Activated CD8-positive, alpha-beta memory T cell treated with anti-CD3 and anti-CD28 coated beads for 4 hours (primary cell): ENCODE measurements at places on chromosomes 2 and 18.

DNA sequence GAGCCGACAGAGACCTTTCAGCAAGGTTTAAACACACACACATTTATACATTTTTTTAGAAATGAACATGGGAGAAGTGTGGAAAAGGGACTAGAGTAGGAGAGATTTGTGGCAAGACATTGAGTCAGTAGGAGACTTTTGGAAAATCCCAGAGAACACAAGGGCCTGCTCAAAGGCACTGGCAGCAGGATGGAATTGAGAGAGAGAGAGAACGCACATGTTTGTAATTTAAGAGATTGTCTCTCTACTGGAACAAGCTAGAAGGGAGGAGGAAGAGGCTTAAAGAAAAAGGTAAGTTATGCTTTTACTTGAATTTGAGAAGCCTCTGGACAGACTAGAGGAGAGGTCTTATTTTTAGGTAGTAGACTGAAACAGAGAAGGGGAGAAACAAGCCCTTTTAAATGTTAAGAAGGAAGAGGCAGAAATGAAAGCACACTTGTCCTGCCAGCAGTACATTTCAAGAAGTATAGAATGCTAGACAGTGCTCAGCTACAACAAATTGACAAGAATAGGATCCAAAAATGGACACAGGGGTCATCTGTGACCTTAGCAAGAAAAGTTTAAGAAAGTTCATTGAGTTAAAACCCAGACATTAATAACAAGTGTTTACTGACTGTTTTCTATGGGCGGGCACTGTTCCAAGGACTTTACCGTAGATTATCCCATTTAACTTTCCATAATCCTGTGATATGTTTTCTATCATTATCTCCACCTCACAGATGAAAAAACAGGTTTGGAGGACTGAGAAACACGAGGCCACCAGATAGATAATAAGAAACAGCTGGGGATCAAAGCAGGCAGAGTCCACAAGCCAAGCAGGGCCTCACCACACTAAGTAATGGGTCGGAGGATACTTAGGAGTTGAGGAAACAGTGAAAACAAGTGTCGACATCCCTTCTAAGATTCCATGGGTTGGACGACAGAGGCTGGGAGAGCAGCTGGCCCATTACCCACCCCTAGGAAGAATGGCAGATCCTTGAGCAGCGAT, 306.5 kb upstream of the NRP2 start:
- no peak for DNase-seq

DNA sequence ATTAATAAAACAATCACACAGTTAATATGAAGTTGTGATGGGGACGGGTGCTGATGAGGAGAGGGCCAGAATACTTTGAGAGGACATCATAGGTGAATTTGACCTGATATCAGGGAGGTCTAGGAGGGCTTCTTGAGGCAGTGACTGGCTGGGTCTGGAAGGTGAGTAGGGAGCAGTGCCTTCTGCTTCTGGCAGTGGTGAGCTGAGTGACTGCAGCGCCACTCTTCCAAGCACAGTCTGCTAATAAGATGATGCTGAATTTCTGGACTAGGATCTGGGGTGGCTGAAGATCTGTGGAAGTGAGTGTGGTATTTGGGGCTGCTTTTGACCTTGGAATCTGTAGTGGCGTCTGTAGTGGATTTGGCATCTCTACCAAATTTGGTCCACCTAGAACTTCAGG, 5.5 kb downstream of the DGKD start:
- DNase-seq: no peak

DNA sequence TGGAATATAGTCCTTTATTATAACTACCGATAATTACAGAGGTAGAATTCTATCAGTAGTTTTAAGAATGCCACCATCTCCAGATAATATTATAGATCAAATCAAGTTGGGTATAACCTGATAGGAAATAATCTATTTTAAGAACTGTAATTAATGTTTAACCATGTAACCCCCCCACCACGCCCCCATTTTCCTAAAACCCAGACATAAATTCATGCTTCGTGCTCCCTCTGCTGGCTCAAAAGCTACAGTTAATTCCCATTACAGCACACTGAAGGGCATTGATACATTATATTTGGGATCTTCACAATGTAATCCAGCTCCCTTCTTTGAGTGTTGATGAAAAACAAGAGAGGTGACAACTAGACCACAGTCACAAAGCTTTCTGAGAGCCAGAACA, 228.0 kb upstream of the SMAD7 start:
- DNase-seq: no peak

DNA sequence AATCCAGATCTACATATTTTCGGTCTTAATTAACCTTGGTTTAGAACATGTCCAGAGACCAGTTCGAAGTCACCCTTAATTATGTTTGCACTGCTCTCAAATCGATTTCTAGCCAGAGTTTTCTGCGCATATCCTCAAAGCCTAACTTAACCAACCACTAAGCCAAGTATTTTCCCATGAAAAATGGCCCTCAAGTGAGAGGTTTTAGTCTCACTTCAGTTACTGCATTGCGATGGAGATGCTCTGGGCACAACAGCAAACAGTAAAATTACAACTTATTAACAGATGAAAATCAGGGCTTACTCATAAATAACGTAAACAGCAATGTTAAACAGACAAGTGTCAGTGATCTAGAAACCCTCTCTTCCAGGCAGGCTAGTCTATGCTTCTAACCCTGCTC, 4.5 kb downstream of the RTN4 start:
- DNase-seq: no peak

DNA sequence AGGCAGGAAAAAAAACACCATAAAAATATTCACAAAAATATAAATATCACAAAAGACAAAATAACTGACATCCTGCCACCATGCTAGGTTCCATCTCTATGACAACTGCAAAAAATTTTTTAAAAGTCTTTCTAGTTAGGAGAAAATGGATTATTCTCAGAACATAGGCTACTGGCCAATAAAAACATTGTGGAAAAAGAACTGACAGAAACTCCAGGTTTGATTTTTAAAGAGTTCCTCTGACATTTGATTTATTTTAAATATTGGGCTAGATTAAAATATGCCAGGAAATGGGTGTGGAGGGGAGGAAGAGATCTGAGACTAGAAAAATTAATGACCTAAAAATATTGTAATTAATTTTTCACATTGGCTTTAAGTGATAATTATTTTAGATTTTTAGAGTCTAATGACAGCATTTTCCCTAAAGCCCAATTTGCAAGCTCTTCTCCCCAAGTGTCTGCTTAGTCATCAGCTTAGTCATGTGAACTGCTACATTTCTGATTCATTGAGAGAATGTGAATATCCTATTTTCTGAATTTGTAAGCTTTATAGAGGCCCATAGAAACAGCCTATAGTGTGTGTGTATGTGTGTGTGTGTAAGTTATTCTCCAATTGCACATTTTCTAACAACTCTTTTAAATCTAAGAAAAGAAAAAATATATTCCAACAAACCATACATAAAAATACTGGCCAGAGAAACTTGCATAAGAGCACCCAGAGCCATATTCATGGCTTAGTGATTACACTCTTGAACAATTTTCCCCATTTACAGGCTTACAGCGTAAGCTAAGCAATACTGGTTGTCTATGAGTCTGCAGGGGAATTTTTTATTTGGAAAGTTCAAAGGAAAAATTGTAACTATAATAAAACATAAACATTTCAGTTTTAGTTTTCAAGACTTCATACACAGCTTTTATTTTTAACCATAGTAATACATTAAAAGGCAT, 48.4 kb downstream of the TMEFF2 start:
- no peak for DNase-seq

DNA sequence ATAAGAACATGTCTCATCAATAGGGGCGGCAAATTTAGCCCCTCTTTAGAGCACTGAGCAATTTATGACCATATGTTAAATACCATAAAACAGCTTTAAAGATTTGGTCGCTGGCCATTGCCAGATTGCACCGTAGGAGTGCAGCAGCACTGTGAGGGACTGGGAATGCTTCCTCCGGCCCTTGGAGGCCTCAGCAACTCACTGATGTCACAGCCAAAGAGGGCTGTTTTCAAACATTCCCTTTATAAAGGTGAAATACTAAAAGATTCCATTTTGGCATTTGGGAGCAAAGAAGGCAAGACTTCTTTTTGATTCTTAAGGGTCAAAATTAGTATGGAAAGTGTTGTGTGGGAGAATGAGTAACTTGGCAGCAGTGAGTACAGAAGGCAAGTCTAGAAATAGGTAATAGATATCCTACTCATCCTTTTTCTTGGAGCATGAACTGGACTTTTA, 63.7 kb downstream of the BABAM2 start:
- DNase-seq: no peak

GRCh38 chr2:117703858-117704257, 110.6 kb upstream of the DDX18 start:
- no peak for DNase-seq

GRCh38 chr18:49094979-49095632, 144.3 kb upstream of the SMAD7 start:
- no peak for DNase-seq

DNA sequence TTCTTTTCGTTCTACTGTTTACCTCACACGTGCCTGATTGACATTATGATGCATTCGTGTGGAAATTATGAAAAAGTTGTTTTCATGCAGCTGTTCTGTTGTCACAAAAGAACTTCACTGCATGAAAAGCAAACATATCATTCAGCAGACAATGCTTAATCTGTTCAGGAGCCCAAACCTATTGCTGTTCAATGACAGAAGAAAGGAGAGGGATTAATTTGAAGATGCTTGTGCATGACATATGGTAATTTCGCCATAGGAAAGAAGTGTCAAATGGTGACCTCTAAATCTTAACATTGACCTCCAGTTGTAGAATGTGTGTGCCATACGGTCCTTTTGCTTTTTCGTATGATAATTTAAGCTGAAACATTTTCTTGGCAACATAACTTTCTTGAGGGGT, 124.5 kb downstream of the WDR7 start:
- DNase-seq: no peak

DNA sequence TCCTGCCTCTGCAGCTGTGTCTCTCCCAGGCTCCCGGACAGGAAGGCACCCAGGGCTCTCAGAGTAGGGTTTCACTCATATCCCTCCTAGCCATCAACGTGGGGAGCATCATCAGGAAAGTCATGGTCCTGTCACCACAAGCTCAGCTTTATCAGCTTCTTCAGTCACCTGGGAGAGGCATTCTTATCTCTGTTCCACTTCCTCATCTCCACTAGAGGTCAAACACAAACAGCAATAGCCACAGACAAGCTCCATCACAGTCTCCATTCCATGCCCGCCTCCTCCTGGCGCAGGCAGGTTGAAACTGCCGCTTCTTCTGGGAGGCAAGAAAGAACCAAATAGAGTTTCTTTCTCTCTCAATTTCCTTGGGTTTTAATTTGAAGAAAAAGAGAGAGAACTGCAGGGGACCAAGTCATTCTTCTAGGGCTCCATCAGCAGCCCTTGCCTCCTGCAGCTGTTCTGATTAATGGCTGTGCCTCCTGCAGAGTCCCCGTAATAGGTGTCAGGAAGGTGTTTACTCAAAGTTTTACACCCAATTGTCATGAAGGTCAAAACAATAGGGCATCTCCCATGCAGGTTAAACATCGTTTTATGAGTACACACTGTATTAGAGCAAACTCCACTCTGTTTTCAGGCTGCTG, 377.9 kb downstream of the TMEM182 start:
- DNase-seq: no peak

DNA sequence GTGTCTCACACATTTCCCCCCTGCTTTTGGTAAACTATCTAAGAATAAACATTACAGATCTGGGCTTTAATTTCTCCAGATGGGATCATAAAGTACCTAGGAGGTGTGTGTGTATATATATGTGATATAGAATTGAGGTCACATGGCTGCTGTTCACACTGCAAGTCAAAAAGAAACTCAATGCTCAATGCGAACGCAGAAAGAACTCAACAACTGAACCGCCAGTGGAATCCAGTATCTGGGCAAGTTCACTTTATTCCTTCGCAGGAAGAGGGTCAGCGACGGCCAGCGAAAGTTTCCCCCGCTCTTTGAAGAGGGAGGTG, 17.7 kb downstream of the POU3F3 start:
- DNase-seq: no peak

DNA sequence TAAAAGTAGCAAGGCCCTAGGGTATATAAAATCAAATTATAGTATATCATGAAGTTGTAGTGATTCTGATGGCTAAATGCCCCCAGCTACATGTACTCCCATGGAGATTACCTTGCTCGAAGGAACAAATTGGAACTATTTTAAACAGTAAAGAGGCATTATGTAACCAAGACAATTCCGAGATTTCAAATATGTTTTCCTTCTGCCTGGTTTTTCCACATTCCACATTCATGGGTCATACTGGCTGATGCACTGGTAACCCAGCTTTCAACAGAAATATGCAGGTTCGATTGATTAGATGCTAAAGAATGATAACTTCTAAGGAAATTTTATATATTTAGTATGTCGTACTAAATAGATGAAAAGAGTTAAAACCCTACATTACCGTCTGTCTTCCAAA, 62.3 kb upstream of the MGAT4A start:
- DNase-seq: no peak

- DNase-seq: no peak
Measured at GRCh38 chr2:105179469-105180372, 61.8 kb upstream of the GPR45 start.

- no peak for DNase-seq
Measured at GRCh38 chr2:216596236-216596979, 36.8 kb upstream of the IGFBP2 start.

- DNase-seq: no peak
Measured at GRCh38 chr2:23574919-23575654, 190.1 kb downstream of the KLHL29 start.

DNA sequence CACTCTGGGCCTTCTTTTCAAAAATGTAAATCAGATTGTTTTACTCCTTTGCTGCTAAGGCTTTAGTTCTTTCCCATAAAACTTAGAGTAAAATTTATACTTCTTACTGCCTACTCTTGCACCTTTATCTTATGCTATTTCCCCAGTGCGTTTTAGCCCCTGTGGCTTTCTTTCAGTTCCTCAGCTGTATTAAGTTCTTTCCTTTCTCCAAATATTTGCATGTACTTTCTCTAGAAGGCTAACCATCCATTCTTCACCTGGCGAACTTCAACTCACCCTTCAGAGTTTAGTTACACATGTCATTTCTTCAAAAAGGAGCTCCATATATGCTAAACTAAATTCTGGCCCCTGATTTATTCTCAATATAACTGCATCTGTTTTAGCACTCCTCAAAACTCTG, 160.7 kb downstream of the FSHR start:
- DNase-seq: no peak

GRCh38 chr2:176398243-176399073, 129.2 kb downstream of the MTX2 start:
- DNase-seq: no peak

- peak; percentile 75 for DNase-seq
Measured at GRCh38 chr2:172253190-172254052, 150.7 kb upstream of the DLX2 start.

DNA sequence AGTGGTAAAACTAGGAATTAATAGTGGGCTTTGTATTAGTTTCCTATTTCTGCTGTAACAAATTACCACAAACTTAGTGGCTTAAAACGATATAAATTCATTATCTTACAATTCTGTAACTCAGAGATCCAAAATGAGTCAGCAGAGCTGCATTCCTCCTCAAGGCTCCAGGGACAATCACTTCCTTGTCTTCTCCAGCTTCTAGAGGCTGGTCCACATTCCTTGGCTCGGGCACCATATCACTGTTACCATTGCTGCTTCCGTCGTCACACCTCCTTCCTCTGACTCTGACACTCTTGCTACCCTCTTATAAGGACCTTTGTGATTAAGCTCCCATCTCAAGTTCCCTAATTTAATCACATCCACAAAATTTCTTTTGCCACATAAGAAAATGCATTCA, 567.8 kb upstream of the KLHL29 start:
- no peak for DNase-seq
